ENCODE measurements at places on chromosomes 16 and 17.

DNA sequence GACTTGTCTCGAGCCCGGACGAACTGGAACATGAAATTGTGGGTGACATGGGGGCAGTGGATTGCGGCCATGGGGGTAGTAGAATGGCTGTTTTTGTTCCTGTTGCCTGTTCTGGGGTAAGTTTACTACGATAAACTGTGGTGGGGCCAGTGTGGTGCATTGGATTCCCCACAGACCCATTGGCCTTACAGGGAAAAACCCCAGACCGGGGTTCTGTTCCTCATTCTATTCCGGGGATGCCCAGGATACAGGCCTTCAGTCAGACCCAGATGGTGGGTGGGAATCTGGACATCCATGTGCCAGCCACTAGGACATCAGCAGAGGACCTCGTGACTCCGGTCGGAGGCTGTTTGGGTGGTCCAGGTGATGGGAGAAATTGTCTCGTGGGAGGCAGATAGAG is 88.1 kb downstream of the ABCC1 start:
- no peak for DNase-seq

DNA sequence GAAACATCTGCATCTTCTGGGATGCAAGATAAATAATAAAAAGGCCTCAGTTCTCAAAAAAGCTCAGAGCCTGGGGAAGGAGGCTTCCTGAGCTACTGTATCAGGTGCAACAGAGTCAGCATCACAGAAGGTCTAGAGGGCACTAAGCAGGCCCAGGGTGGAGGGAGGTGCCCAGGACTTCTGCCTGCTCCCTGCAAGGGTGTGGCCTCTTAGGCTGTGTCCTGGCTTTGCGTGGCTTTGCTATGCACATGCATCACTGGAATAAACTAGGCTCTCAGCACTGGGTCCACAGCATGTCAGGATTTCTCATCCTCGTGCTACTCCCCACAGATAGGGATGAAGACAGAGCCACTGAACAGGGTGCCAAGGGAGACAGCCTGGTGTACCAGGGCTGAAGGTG is 25.5 kb downstream of the CDK5R1 start:
- no peak for DNase-seq

GRCh38 chr17:57708410-57708809 is 36.7 kb downstream of the CCDC182 start:
- DNase-seq: no peak

DNA sequence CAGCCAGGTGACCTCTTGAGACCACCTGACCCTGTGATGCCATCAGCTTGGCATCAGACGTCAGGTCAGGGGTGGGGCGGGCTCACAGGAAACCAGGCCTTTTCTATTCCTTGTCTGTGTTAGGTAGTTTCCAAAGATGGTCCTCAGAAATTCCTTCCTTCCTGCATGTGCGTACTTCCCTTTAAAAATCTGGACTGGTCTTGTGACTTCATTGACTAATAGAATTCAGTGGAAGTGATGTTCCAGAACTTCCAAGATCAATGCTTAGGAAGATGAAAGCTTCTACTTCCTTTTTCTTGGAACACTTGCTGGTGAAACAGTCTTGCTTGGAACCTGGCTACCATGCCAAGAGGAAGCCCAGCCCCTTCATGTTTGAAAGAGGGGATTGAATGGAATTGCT is 10.0 kb upstream of the N4BP1 start:
- no peak for DNase-seq

DNA sequence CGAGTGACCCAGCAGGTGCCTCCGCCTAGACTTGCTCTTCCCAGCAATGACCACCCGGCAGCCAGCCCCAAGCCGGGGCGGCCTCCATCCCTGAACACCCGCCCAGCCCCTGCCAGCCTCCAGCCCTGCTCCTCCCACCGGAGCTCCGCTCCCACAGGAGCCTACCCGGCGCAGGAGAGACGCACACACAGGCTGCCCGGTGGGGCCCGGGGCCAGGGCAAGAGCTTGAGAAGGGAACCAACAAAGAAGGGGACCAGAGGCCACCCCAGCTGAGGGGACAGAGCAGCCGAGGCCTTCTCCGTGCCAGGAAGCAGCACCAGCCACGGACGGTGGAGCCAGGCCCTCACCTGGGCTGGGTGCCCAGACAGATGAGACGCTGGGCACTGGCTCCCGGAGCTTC is 13.8 kb downstream of the PKD1 start:
- DNase-seq: peak; percentile 89

GRCh38 chr17:6021627-6022026 is 48.6 kb upstream of the WSCD1 start:
- no peak for DNase-seq

DNA sequence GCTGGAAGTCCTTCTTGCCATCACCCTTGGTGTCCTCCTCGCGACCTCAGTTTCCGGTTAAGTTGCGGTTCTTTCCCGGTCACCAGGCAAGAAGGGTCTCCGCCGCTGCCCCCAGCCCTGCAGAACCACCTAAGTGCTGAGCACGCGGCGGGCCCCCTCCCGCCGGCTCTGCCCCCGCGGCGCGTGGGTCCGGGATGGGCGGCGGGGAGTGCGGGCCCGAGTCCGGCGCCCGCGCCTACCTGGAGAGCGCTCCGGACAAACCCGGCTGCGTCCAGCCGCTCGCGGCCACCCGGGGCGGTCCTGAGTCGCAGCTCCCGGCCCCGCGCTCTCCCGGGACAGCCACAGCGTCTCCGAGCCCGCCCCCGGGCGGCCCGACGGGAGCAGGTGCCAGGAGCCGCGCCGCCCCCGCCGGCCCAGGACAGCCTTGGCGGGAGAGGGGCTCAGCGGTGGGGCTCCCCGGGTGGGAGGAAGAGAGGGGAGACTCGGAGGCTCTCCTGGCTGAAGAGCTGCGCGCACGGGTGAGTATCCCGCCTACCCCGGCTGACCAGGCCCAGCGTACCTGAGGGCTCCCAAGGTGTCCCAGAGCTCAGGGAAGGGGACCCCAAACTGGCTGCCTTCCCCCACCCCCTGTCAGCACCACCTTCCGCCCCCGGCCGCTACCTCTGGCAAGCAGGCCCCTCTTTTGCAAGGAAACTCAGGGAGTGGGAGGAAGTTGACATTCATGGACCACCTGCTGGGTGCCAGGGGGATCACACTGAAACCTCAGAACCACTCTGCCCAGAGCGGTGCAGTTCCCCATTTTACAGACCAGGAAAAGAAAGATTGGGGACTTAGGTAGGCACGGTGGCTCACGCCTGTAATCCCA is 22.2 kb upstream of the C17orf113 start:
- DNase-seq: no peak

DNA sequence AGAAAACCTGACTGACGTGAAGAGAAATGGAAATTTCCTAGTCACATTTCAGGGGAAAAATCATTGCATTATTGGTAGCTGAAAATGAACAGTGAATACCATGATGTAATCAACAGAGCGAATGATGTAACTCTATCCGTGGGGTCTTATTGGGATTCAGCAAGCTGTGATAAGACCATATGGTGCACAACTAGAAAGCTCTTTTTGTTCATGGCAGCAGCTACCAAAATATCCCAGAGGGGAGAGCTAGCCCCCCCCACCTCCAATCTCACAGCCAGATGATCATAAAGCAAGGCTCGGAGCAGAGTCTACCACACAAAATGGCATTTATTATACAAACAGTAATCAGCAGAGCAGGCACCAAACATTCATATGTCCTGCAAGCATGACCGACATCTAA is 22.2 kb upstream of the DNAH17 start:
- DNase-seq: no peak

DNA sequence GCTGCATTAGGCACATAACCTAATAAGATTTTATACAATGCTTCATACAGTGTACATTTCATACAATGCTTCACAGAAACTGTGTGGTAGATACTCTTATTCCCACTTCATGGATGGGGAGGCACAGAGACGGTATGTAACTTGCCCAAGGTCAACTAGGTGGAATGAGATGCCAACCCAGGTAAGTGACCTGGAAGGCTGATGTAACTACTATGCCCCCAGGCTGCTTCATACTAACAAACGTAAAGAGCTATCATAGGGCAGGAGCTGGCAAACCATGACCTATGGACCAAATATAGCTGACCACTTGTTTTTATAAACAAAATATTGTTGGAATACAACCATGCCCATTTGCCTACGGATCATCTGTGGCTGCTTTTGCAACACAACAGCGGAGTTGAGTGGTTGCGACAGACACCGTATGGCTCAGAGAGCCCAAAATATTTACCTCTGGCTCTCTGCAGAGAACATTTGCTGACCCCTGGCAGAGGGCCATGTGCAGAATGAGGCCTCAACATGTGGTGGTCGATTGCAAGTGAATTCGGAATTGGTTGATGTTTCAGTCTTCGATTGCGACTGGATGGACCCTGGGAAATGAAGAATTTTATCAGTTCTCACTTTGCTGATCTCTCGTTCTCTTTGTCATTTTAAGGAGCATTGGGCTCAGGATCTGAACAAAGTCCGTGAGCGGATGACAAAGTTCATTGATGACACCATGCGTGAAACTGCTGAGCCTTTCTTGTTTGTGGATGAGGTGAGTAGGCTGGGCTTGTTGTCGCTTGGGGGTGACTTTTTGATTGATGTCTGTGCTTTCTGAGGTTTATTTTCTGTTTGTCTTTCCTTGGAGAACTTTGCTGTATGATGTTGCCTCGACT is 109.7 kb downstream of the PLCG2 start:
- no peak for DNase-seq

GRCh38 chr17:66248285-66248684 is 19.1 kb upstream of the APOH start:
- DNase-seq: no peak

GRCh38 chr17:1997927-1998742 is 27.0 kb downstream of the RTN4RL1 start:
- DNase-seq: no peak

GRCh38 chr16:75361936-75362335 is 71.4 kb downstream of the CFDP1 start:
- DNase-seq: no peak

- DNase-seq: no peak
Observed at GRCh38 chr16:81713796-81714195, 65.3 kb upstream of the PLCG2 start.

DNA sequence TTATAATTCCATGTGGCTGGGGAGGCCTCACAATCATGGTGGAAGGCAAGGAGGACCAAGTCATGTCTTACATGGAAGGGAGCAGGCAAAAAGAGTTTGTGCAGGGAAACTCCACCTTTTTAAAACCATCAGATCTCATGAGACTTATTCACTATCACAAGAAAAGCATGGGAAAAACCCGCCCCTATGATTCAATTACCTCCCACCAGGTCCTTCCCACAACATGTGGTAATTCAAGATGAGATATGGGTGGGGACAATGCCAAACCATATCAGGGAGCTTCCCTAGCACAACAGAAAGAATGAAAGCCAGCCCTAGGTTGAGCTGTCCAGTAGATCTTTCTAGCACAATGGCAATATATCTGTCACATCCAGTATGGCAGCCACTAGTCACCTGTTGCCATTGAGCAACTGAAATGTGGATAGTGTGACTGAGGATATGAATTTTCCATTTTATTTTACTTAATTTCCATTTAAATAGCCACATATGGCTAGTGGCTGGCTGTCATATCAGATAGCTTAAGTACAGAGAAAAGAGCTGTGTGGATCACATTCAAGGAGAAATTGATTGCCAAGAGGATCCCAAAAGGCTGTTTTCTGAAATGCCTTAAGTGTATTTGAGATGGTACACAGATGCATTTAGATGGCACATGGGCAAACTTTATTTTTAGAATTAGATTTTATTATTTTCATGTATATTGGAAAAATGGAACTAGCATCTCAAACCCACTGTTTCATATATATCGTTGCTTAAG is 273.0 kb downstream of the GRIN2A start:
- no peak for DNase-seq

DNA sequence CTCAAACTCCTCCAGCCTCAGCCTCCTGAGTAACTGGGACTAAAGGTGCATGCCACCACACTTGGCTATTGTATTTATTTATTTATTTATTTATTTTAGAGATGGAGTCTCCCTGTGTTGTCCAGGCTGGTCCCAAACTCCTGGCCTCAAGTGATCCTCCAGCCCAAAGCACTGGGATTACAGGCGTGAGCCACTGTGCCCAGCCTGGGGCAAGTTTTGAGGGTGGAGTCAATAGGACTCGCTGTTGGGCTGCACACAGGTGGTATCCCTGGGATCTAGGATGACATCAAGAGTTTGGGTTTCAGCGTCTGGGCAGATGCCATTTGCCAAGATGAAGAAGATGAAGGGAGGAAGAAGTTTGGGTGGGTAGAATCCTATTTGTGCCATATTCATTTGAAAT is 213.9 kb downstream of the GSG1L start:
- DNase-seq: peak; percentile 19

DNA sequence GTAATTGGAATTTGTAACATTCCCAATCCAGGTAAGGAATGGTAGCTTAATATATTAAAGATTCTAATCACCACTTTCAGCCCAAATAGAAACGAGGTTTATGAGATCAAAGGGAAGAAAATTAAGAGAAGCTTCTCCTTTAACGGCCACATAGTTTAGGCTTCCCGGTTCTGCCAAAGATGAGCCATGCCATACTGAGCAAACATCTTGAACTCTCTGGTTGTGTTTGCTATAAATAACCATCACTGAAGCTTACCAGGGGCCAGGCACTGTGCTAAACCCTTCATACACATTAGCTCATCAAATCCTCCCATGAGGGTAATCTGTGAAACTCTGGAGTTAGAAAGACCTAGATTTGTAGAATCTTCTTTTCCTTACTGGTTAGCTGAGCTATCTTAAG is 2.8 kb downstream of the MYH11 start:
- no peak for DNase-seq

DNA sequence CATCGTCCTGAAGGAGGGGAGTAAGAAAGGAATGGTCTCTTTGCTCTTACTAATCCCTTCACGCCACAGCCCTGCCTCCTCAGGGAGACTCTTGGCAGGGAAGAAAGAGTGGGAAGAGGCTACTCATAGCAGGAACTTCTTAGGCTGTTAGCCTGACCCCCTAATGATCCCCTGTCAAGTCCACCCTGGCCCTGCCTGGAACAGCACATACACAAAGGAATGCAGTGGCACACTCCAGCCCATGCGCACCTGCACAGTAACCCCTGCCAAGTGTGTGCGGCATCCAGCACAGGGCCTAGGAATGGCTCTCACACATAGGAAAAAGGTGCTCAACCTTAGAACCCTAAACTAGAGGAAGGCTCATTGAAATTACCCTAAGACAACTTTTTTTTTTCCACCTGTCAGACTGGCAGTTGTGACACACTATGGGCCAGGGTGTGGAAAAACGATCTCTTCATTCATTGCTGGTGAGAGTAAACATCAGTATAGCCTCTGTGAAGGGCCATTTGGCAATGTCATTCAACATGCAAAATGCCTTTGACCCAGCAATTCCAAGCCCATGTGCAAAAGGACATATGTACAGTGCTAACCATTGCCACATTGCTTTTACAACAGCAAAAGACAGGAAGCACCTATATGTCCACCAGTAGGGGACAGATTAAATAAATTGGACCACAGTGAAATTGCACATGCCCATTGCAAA is 50.1 kb downstream of the PIMREG start:
- peak; percentile 28 for DNase-seq
